ENCODE measurements at places on chromosomes 13 and 19. TPM values are rescaled to one million over a fixed set of nuclear protein-coding genes. Genes with fewer than 3 reads are reported as not detected.

Gene SUGT1
- 39.7 TPM for total RNA-seq

DNA sequence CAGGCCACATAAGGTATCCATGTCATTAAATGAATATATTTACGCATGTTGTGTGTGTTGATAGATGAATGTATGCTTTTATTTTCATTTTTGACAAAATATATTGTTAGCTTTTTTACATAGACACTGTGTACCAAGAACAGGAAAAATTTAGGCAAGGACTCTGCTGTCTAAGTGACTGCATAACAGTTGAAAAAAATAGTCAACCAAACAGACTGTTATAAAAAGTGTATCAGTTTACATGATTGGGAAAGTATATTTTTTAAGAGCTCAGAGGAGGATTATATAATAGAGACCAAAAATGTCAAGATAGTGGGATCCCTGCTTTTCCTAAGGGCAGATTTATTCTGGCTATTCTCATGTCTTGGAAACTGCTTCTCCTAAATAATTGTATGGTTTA, 858.0 kb downstream of the SLITRK1 start:
- no peak for DNase-seq

DNA sequence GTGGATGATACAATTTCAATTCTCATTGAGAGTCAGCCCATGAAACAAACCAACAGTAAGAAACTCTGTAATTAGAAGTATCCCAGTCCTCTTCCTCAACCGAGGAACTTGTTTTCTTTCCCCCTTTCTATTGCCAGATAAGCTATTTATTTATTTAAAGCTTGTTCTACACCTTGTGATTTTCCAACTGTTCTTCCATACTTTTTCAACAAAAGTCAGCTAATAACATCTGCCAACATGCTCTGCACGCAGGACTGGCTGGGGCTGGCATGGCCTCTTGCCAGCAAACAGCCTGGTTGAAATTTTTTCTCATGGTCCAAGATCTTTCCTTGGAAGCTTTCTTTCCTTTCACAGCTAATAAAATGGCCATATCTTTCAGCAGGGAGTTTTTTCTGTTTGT, 2.9 kb upstream of the IRS2 start:
- no peak for DNase-seq

DNA sequence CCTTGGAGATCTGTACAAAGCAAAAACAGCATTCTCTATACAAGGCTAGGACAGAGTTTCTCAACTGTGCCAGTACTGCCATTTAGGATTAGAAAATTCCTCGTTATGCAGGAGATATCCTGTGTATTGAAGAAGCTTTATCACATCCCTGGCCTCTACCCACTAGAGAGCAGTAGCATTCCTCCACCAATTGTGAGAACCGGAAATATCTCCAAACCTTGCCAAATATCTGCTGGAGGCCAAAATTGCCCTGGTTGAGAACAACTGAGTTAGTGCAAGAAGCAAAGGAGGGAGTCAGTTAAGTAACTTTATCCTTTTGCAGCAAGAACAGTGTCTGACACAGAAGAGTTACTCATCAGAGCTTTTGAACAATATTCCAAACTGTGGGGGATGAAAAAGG, 16.2 kb upstream of the FREM2 start:
- DNase-seq: no peak

GRCh38 chr19:51706885-51707284, 13.8 kb downstream of the SPACA6 start:
- DNase-seq: no peak

DNA sequence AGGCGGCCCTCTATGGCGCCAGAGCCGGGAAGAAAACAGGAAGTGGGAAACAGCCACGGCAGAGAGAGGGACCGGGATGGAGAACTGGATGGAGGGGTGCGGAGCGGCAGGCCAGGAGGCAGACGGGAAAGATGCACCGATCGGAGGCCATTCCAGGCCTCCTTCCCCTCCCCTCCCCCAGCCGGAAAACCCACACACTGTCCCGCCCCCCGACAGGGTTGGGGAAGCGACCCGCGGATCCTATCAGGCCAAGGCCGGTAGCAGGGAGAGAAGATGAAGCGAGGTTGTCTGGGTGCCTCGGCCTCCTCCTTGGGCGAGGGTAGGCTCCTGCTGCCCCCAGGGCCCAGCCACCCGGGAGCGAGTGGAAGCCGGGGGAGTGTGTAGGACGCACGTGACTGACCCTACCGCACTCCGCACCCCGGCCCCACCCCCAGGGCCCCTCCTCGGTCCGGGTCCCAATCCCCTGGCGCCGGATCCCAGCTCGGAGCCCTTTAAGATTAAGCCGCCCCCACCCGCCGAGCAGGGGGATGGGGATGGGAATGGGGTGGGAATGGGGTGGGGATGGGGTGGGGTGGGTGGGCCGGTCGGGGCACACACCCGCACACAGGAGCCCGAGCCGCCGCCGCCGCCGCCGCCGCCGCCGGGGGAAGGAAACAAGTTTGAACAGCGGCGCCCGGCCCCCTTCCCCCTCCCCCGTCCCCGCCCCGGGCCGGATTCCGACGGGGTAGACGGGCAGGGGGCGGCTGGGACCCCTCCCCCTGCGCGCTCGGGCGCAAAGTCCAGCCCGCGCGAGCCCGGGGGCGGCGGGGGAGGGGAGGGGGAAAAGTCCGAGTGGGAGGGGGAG, 1.5 kb downstream of the ERF start:
- no peak for DNase-seq

DNA sequence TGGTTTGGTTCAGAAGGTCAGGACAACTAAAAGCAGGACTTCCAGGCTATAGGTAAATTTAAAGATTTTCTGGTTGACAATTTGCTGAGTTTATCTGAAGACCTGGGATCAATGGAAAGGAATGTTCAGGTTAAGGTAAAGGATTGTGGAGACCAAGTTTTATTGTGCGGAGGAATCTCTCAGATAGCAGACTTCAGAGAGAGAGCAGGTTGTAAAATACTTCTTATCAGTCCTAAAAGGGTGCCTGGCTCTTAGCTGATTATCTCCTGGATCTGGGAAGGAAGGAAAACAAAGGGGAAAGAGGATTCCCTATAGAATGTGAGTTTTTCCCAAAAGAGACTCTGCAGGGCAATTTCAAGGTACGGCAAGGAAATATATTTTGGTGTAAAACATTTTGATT, 851.5 kb downstream of the DACH1 start:
- DNase-seq: no peak

GRCh38 chr13:74574964-74575728, 440.9 kb upstream of the KLF12 start:
- no peak for DNase-seq

GRCh38 chr19:1567116-1567847, 843 bp downstream of the MEX3D start:
- no peak for DNase-seq

DNA sequence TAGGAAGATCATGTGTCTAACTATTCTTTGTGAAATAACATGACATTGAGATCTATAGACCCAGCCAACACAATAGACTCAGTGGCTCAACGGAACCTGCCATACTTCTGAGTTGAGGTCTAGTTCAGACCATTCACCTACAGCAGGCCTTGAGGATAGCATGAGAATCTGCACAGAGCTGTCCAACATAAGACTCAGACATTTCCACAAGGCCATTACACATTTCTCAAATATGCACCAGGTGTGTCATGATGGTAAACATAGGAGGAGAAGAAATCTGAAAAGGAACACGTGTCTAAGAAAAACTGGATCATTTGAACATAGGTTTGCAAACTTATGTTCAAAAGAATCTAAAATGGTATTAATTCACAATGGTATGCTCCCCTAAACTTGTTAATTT, 421.4 kb downstream of the SLITRK6 start:
- DNase-seq: no peak

GRCh38 chr13:29791508-29791907, 58.9 kb downstream of the UBL3 start:
- no peak for DNase-seq

- no peak for DNase-seq
These were observed 18.0 kb downstream of the DCUN1D2 start for GRCh38 chr13:113472355-113473025.

- DNase-seq: no peak
These were observed 270.6 kb downstream of the GPC5 start for GRCh38 chr13:91668866-91669495.

DNA sequence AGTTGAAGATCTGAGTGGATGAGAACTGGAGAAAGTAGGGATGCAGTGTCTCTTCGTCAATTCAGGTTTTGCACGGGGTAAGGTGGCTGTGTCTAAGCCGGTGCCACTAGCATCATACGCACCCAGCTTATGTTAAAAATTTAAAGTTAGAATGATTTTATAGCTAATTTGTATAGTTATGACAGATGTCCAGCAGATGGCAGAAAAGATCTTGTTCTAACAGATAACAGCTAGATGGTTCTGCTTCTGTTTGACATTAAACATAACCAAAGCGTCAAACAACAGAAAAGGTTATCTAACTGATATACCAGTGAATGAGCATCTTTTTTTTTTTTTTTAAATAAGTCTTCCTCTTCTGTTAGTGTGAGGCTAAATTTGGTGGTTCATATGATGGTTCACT, 18.8 kb upstream of the EDDM13 start:
- DNase-seq: peak; percentile 51

DNA sequence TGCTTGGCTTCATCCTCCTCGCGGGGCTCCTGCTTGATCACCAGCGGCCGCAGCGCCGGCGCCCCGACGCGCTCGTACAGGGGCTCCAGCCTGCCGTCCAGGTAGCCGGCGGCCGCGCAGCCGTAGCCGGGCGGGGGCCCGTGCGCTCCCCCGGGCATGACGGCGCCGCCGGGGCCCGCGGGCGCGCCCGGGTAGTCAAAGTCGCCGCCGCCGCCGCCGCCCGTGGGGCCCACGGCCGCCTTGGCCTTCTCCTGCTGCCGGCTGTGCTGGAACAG, 497 bp downstream of the CEBPA start:
- no peak for DNase-seq

DNA sequence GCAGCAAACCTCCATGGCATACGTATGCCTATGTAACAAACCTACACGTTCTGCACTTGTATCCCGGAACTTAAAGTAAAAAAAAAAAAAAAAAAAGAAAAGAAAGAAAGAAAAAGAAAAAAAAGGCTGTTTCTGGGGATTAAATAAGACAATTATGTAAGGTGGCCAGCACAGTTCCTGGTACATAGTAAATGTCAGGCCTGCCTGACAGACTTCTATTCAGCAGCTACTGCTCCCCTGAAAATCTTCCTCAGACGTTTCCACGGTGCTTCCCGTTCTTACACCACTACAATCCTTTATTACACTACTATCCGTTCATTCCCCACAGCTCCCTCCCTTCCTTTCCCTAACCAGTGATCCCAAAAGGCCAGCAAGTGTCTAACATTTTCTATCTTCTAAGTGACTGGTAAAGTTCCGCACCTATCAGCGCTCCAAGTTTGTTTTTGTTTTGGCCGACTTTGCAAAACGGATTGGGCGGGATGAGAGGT, 636 bp upstream of the RB1 start:
- peak; percentile 18 for DNase-seq

- no peak for DNase-seq
These were observed 554.6 kb downstream of the RFC3 start for GRCh38 chr13:34372581-34372980.

- DNase-seq: peak; percentile 3
These were observed 704.4 kb upstream of the PCDH20 start for GRCh38 chr13:62119739-62120700.

GRCh38 chr13:111423168-111423785, 102.8 kb downstream of the TEX29 start:
- DNase-seq: no peak

GRCh38 chr19:39335168-39335548, 685 bp downstream of the GMFG start:
- DNase-seq: no peak

- DNase-seq: no peak
These were observed 338.6 kb downstream of the KCNRG start for GRCh38 chr13:50353651-50354415.

DNA sequence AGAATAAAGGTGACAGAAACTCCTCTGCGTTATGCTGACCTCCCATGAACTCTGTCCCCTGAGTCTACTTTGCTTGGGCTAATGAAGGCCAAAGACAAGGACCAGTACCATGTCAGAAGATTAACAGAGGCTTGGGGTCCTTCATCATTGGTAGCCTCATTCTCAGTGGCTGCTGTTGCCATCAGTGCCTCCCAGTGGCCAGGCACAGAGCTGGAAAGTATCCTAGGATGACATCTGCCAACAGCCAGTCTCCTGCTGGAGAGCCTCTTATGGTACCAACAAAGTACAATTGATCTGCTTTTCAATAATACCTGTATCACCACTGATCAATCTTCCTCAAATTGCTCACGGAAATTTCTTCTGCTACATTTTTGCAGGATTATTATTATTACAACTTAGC, 281.6 kb downstream of the DNAJC15 start:
- DNase-seq: no peak

Data from glomerular endothelial cell (primary cell).